ENCODE measurements at places on chromosomes 3 and 15.

DNA sequence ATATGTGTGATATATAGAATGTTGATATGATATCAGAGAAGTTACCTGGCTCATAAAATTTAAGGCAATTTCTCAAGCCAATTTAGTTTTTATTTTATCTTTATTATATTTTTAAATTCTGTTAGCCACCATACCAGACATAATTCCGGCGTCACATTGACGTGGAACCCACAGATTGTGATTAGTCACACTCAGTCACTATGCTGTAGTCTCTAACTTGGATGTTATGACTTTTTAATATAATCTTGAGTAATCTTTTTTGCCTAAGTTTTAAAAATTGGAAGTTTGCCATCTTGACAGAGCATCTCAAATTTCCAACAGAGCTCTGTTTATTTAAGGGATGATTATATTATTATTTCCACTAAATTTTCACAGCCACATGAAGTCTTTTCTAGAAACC is 9.7 kb upstream of the DCLK3 start:
- no peak for DNase-seq

DNA sequence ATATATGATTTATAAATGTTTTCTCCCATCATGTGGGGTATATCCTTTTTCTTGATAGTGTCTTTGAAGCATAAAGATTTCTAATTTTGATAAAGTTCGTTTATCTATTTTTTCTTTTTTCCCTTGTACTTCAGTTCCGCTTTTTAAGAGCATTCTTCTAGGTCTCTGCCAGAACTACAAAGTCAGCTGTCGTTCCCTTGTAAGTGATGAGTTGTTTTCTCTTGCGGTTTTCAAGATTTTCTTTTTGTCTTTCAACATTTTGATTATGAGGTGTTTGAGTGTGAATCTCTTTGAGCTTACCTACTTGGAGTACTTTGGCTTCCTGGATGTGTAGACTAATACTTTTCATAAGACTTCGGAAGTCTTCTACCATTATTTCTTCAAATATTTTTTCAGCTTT is 9.3 kb upstream of the PRICKLE2 start:
- no peak for DNase-seq

GRCh38 chr3:194087280-194087679 is 48.7 kb upstream of the HES1 start:
- no peak for DNase-seq

GRCh38 chr3:39903253-39903652 is 93.8 kb downstream of the MYRIP start:
- no peak for DNase-seq

Data from renal pelvis (tissue), 12 donors.